ENCODE measurements at places on chromosomes 3 and 15.

GRCh38 chr3:133074977-133075376, 36.8 kb downstream of the TMEM108 start:
- DNase-seq, result no peak

- DNase-seq, result peak; percentile 73
Measured at GRCh38 chr3:115272036-115272824, 125.1 kb upstream of the ZBTB20 start.

DNA sequence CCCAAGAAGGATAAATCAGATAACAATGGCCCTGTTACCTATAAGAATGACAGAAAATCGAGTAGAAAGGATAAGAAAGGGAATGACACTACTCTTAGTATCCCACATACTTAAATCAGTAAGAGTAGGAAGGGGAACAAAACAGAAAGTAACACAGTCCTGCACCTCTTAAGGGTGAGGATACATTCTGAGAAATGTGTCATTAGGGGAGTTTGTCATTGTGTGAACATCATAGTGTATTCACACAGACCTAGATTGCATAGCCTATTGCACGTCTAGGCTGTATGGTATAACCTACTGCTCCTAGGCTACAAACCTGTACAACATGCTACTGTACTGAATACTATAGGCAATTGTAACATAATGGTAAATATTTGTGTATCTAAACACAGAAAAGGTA, 142.6 kb downstream of the PLCH1 start:
- no peak for DNase-seq

GRCh38 chr3:61169621-61170251, 81.5 kb downstream of the FHIT start:
- no peak for DNase-seq

DNA sequence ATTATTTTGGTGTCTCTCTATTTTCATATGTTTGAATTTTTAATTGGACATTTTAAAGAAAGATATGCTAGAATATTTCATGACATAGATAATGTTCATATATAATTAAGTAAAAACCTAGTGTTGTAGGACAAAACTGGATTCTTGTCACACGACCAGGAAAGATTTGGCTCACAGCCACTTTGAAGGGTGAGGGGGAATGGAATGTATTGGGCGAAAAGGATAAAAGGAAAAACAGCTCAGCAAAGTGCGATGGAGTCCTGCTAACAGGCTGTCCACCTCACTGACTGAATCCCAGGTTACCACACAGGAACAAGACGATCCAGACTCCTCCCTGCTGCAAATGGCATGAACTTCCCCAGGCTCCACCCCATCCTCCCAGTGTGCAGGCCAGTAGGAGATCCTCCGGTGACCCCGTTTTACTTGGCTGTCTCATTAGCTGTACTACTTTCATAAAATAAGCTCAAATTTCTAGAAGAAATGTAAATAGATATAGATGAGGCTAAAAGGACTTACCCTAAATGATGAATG, 186.2 kb downstream of the CD47 start:
- no peak for DNase-seq

DNA sequence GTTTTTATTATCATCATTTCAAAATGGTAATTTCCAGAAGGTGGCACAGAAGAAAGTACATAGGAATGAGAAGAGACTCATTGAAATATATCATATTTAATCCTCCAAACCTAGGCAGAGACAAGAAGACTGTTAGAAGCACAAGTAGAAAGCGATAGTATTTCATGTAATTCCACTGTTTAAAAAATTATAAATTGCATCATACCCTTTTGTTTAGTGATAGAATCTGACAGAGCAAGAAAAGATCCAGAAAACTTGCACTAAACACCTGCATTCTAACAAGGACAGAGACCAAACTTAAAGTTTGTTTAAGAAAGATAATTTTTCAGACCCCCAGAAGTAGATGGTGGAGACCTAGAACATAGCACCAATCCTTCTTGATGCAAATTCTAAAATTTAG, 56.9 kb upstream of the CD96 start:
- DNase-seq, result no peak

DNA sequence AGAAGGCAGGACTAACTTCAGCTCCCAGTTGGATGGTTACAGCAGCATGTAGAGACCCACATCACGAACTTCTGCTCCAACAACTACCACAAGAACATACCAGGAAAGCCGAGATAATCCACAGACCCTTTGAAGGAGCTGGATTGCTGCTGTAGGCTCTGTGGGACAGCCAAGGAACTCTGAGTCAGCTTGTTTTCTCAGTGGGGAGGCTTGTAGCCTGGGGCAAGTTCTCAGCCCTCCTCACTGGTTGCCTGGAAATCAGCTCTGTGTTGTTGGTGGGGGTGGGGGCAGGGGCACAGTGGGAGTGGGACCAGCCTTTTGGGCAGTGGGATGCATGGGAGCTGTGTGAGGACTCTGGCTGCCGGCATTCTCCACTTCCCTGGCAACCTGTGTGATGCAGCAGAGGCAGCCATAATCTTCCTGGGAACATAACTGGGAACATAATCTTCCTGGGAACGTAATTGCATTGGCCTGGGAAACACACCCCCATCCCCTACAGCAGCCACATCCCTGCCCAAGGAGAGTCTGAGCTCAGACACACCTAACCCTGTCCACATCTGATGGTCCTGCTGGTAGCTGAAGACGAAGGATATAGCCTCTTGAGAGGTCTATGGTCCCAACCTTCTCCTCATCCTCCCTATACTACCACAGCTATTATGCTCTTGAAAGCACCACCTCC, 153.1 kb downstream of the PEAK1 start:
- peak; percentile 90 for DNase-seq

DNA sequence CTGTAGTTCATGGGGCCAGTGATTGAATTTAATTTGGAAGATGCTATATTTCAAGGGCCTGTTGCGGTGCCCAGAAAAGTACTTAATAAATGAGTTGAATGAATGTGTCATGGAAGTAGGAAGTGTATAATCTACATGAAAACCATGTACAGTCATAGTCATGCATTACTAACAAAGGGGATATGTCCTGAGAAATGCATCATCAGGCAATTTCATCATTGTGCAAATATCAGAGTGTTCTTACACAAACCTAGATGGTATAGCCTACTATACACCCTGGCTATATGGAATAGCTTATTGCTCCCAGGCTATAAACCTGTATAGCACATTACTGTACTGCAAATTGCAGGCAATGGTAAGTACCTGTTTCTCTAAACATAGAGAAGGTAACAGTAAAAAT, 10.7 kb upstream of the MYO5C start:
- DNase-seq, result no peak

DNA sequence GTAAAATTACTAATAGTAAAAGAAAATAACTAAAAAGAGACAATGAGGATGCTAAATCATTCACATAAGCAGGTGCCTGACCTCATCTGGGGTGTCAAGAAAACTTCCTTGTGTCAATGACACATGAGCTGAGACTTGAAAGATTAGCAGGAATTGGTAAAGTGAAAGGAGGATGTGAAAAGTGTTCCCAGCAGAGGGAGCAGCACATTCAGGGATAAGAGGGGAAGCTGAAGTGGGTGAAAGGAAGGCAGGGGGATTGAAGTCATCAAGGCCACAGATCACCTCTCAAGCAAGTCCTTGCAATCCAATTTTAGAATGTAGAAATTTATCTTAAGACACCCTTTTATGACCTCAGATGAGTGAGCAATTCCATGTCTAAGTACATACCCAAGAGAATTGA, 60.2 kb upstream of the ACP3 start:
- DNase-seq, result no peak

DNA sequence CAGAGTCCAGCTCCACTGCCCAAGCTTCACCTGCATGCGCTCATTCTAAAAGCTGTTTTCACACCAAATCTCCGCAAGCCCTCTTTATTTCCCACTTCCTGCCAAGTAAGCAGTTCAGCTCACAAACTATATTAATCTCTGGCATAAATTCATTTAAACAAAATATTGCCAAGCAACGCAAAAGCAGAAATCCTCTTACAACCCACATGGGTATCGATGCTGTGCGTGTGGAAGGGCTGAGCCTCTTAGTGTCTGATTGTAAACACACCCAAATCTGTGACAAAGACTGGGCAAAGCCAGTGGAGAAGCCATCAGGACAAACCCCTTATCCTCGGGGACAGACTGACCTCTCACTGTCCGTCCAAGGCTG, 124.3 kb upstream of the ATP2B2 start:
- peak; percentile 6 for DNase-seq

DNA sequence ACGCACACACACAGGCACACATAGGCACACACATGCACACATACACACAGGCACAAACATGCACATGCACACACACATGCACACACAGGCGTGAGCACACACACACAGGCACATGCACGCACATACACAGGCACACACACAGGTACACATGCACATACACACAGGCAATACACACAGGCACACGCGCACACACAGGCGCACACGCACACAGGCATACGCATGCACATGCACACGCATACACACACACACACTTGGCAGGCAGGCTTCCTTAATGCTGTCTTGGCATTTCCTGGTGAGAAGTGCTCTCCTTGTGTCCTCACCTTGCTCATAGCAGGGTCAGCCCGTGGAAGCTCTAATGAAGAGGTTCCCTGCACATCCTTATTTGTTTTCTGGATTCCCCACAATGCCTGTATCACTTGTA, 8.4 kb upstream of the SLCO2A1 start:
- DNase-seq, result no peak

DNA sequence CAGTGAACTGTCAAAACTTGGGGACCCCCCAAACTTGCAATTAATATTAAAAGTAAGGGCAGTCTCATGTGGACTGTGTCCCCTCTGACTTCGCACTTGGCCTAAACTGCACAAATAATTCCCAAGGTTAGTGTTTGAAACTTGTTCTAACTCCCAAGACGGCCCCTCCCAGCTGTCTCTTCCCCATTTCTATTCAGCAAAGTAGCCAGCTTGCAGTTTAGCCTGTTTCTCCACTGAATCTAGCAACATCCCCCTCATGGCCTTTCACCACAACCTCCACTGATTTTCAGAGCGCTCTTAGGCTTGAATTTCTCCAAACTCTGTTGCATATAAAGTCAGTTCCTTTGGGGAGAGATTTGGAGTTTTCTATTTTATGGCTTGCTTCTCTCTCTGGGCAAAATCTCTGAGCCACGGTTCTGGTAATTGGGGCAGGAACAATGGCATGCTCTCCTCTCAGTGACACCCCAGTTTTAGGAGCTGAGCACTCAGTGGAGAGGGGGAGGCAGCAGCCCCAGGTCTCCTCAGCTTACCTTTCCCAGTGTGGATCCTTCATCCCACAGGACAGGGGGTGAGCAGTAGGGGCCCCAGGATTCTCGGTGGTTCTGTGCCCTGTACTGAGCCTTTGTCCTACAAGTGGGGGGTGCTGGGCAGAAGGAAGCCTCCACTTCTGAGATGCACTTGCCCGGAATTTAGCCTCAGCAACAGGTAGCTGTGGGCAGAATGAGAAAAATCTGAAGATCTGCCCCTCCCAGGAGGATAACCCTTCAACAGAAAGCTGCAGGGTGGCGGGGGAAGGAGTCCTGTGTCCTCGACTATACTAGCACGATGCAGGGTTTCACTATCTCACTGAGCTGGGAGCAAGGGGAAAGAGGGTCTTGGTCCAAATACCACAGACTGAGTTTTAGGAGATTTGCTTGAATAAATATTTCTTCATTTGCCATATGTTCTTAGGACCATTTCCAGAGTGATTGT, 39.3 kb upstream of the GATA2 start:
- DNase-seq, result no peak

GRCh38 chr3:161171639-161172552, 49.2 kb upstream of the NMD3 start:
- DNase-seq, result no peak

GRCh38 chr3:43177085-43177484, 71.2 kb upstream of the POMGNT2 start:
- no peak for DNase-seq

GRCh38 chr15:33699145-33699544, 269.2 kb upstream of the CHRM5 start:
- no peak for DNase-seq

GRCh38 chr15:58284293-58284692, 146.1 kb downstream of the AQP9 start:
- no peak for DNase-seq

GRCh38 chr3:130509008-130509407, 8.0 kb upstream of the COL6A6 start:
- no peak for DNase-seq

GRCh38 chr3:42996633-42997075, 17.5 kb downstream of the GASK1A start:
- DNase-seq, result no peak

- no peak for DNase-seq
Measured at GRCh38 chr3:12579905-12580304, 23.0 kb downstream of the MKRN2 start.

DNA sequence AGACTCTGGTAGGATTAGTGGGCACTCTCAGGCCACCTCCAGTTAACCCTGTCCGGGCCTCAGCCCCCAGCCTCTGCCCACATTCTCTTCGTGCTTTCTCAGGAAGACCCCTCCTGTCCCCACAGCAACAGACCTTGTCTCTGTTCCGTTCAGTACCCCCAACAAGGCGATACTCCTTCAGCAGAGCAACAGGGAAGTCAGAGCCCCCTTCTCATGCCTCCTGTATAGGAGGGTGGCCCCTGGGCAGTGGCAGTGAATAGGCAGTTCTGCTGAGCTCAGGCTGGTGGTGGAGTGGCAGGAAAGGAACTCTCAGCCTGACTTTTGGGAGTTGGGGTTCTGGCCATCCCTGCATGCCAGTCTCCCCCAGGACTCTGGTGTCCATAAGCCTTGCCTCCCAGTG, 513 bp downstream of the SEMA3B start:
- DNase-seq, result no peak

DNA sequence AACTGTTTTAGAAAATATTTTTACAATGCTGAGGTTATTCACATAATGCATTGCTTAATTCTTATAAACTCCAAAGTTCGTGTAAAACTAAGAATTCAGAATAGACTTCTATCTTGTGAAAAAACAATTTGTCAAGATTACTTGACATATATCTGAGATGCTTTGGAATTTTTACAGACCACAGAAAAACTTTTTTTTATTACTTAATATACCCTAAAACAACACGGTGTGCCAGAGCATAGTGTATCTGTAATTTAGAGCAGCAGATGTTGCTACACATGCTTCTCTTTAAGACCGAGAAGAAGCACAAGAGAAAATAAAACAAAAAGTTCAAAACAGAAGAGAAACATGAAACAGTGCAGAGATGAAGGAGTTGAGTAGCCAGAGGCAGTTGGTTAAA, 26.4 kb downstream of the ASB7 start:
- DNase-seq, result no peak

GRCh38 chr3:30352410-30353318, 253.7 kb upstream of the TGFBR2 start:
- no peak for DNase-seq

- DNase-seq, result no peak
Measured at GRCh38 chr3:183730361-183730760, 32.8 kb downstream of the YEATS2 start.

DNA sequence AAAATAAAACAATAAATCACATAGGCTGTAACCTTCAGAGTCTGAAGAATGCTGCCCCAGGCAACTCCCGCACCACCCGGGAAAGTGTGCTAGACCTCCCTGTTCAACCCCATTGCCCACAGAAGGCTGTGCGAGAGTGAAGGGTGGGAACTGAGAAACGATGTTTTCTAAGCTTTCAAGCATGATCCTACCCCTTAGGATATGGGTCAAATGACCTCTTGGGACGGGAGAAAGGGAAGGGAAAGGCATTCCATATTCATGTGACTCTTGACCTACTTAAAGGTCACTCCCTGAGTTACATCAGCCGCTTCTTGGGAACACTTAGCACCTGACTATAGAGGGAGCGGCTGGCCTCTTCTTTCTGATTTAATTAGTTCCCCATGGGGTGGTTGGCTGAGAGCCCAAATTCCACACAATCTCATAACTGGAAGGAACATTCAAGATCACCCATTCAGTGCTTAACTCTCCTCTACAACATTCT, 114.7 kb upstream of the SLC24A5 start:
- peak; percentile 93 for DNase-seq
